Cardiac septum (tissue), 1 donor: ENCODE measurements at places on chromosomes 5 and 9. TPM values are rescaled to one million over a fixed set of nuclear protein-coding genes. Genes with fewer than 3 reads are reported as not detected.

DNA sequence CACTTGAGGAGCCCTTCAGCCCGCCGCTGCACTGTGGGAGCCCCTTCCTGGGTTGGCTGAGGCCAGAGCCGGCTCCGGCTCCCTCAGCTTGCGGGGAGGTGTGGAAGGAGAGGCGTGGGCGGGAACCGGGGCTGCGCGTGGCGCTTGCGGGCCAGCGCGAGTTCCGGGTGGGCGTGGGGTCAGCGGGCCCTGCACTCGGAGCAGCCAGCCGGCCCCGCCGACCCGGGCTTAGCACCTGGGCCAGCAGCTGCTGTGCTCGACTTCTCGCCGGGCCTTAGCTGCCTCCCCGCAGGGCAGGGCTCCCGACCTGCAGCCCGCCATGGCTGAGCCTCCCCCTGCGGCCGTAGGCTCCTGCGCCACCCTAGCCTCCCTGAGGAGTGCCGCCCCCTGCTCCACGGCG, 6.2 kb upstream of the SHB start:
- DNase-seq: no peak

BHMT gene
- total RNA-seq: not detected

- peak; percentile 44 for DNase-seq
Observed at GRCh38 chr9:38362852-38363588, 29.5 kb upstream of the ALDH1B1 start.

- no peak for DNase-seq
Observed at GRCh38 chr5:93191035-93191817, 389.8 kb downstream of the NR2F1-AS1 start.

DNA sequence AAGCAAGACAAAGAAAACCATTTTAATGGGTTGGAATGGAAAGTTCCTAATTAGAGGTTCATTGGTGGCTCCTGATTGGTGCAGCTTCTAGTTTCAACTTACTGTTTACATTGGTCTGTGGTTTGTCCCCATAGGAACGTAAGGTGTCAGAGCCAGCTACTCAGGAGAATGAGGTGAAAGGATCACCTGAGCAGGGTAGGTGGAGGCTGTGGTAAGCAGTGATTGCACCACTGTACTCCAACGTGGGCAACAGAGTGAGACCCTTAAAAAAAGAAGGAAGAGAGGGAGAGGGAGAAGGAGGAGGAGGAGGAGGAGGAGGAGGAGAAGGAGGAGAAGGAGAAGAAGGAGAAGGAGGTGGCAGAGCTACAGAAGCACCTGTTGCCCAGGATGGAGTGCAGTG, 30.4 kb downstream of the KCNIP1 start:
- peak; percentile 5 for DNase-seq

DNA sequence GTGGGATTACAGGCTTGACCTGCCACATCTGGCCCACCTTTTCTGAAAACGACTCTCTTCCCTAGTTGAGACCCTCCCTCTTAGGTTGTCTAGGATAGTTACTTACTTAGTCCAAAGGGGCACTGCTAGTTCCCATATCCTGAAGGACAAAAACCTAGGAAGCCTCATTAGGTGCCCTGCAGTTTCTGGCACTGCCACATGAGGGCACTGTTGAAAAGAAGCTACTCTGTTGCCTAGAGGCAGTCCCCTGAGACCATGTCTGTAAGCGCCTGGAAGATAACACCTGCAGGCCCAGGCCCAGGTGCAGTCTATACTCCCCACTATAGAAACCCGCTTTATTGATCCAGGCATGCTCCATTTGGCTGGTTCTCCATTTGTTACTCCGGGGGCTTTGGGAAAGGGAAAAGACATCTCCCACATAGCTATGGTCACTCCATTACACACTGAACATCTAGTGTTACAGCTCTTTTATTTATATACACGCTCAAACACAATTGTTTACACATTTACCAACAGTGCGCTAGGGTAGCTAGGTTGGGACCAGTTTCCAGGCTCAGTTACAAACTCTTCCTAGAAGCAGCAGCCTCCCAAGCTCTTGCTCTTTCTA, 73.4 kb upstream of the PPARGC1B start:
- DNase-seq: peak; percentile 77

- no peak for DNase-seq
Observed at GRCh38 chr5:173989432-173990082, 587 bp downstream of the C5orf47 start.

GRCh38 chr5:165627548-165628170, 2122.2 kb downstream of the MAT2B start:
- no peak for DNase-seq

GRCh38 chr5:171268700-171269620, 40.1 kb upstream of the TLX3 start:
- no peak for DNase-seq

- no peak for DNase-seq
Observed at GRCh38 chr9:122197882-122198281, 30.9 kb downstream of the LHX6 start.

DNA sequence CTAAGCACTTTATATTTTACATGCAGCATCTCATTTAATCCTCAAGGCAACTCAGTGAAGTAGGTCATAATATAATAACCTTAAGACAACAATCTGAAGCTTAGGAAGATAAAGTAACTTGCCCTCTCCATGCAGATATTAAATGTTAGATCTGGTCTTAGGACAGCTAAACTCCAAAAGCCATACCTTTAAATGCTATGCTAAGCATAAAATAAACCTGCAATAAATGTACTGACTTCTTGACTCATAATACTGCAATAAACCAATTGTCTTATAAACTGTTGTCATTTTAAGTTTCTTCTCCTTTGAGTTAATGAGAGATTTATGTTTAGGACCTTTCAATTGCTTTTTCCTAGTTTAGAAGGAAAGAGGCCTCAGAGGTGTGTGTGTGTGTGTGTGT, 102.2 kb upstream of the MIER3 start:
- DNase-seq: no peak

FREM1 gene
- 2.4 TPM for total RNA-seq

GRCh38 chr9:135960411-135961276, 529 bp downstream of the UBAC1 start:
- no peak for DNase-seq

- DNase-seq: no peak
Observed at GRCh38 chr9:120438836-120439546, 141.0 kb downstream of the CDK5RAP2 start.

GRCh38 chr5:138985256-138985655, 110.1 kb upstream of the LRRTM2 start:
- DNase-seq: no peak

EFNA5 gene
- total RNA-seq: 40.9 TPM

- no peak for DNase-seq
Observed at GRCh38 chr5:79585116-79585515, 27.1 kb upstream of the TENT2 start.
